ENCODE measurements at places on chromosomes 16 and 17.

GRCh38 chr16:892536-893255 lies 78.1 kb downstream of the LMF1 start:
- no peak for DNase-seq

GRCh38 chr17:70699408-70699807 lies 530.1 kb downstream of the KCNJ2 start:
- DNase-seq = no peak

DNA sequence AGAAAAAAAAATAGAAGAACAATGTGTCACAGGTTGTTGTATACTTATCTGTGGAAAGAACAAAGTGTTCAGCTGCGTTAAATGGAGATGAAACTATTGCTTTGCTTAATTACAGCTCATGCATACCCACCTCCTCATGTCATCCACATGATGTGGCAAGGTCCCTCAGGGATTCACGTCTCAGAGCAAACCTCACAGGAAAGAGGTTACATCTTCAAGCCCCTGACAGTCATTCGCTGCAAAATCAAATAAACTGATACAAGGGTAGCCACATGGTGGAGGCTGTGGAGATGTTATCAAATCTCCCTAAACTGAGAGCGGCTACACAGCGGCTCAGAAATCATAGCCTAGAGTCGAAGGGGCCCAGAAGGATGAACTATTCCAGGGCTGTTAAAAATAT lies 21.1 kb downstream of the GINS3 start:
- DNase-seq = no peak

DNA sequence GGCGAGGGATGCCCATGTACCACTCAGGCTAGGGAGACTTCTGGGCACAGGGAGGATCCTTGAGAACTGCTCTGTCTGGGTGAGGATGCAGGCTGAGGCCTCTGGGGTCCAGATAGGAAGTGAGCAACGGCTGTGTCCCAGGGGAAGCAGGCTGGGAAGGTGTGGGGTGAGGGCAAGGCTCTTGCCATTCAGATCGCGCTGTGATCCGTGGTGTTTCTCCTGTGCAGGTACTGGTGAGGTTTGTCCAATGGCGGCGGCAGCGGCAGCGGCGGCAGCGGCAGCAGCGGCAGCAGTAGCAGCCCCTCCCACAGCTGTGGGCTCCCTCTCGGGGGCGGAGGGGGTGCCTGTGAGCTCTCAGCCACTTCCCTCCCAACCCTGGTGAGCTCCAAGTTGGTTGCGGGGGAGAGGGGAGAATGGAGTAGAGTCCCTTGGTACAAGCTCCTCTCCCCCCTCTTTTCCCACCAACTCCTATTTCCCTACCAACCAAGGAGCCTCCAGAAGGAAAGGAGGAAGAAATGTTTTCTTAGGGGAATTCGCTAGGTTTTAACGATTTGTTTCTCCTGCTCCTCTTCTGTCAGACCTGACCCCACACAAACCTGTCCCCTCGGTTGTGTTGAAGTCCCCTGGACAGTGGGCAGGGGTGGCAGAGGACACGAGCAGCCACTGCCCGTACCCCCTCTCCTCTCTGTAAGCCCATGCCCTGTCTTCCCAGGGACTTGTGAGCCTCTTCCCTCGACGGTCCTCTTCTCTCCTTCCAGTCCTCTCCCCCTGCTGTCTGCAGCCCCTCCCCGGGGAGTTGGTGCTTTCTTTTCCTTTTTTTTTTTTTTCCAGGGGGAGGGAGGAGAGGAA lies 1.9 kb upstream of the PRRT2 start:
- no peak for DNase-seq

- no peak for DNase-seq
Measured at GRCh38 chr17:21127509-21128077, 829 bp downstream of the DHRS7B start.

DNA sequence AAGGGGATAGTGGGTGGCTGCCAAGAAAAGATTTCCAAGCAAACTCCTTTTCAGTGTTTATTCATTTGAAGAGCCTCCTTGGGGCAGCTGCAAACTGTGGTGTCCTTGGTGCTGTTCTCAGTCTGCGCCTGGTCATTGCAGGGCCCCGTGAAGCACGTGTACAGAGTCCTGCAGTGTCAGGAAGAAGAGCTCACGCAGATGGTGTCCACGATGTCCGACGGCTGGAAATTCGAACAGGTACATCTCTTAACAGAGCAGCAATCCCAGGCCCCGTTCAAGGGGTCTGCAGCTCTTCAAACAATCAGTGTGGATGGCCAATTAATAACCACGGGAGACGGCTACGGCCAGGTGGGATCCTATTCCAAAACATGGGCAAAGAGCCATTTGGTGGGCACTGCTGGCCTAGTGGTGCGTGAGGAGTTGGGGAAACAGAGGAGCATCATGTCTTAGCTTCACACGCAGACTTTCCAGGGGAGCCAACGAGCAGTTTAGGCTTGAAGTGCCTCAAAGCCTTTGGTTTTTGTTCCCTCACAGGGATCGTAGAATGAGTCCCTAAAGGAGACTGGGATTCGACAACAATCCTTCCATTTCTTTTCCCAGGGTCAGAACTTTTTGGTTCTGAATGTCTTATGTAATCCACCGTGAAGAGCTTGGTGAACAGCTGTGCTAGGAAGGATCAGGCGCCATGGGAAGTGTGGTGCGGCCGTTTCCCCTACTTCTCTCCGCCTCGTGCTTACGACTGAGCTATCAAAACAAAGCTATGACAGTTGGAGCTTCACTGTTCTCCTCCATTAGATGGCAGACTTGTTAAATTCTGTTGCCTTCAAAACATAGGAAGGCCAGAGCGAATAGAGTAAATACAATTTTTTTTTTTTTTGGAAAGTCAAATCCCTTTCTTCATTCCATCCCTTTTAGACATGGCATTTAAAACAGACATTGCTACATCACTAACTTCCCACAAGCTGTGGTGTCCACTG lies 12.6 kb downstream of the KCTD2 start:
- DNase-seq = no peak

- DNase-seq = no peak
Measured at GRCh38 chr16:78677181-78677731, 577.8 kb downstream of the WWOX start.

DNA sequence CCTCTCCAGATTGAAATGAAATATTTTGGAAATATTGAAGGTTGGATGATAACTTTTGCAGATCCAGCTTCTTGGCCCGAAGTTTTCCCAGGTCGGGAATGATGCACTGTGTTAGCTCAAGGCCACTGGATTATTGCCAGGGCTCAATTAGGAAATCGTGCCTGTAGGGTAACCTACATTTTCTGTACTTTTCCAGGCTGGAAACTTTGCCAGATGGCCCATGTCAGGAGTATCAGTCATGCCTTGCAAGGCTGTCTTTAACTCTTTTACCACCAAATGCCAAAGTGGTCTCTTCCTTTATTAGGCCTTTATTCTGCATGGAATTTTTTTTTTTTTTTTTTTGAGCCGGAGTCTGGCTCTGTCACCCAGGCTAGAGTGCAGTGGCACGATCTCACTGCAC lies 8.9 kb upstream of the SEC14L1 start:
- DNase-seq = no peak

GRCh38 chr17:64565563-64565962 lies 58.8 kb downstream of the CEP95 start:
- DNase-seq = no peak

DNA sequence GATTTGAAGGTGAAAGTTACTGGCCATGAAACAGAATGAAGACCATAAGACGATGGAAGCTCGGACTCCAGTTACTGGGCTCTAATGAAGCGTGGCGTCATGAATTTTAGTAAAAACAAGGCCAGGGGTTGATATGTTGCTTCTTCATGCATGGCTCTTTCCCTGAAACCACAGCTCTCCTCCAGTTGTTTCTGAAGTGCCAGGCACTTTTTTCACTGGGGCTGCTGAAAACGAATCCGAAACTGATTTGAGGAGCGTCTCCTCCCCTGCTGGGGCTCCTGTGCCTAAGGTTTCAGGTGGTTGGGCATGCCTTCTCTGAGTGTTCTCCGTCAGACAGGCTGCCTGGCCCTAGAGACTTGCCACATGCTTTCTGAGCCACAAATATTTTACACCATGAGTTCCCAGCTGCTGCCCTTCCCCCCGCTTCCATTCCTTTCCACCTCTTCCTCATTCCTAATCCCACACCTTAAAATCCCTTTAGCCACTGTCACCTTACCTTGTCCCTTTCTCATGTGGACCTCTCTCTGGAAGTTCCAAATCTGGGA lies 3.7 kb upstream of the MYL4 start:
- DNase-seq = no peak

- no peak for DNase-seq
Measured at GRCh38 chr16:80687606-80688005, 116.8 kb downstream of the CDYL2 start.

DNA sequence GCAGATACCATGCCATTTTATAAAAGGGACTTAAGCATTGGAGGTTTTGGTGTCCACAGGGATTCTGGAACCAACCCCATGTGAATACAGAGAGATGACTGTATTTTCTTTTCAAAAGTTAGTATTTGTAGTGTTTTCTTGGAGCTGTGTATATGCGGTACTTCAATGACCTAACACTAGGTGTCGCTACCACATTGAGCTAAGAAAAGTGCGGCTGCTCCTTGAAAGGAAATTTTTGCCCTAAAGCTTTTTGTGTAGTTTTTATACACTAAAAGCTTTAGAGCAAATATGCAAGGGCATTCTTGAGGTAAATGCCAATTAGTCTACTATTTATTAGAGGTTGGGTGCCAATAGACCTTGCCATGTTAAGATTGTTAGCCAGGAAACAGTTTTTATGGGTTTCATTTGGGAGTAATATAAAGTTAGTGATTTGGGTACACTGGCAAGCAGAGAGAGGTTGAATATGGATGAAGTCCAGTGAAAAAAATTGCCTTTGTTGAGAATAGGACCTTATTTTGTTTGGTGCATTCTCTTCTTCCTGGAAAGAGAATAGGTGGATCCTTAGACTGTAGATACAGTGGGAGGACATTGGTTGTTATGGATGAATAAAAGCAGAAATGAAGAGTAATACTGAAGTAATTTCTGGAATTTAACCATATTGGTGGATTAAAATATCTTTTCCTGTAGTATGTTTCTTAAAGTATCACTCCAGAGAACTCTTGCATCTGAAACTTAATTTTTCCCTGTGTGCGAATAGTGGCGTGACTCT lies 43.3 kb downstream of the BCAS3 start:
- no peak for DNase-seq

DNA sequence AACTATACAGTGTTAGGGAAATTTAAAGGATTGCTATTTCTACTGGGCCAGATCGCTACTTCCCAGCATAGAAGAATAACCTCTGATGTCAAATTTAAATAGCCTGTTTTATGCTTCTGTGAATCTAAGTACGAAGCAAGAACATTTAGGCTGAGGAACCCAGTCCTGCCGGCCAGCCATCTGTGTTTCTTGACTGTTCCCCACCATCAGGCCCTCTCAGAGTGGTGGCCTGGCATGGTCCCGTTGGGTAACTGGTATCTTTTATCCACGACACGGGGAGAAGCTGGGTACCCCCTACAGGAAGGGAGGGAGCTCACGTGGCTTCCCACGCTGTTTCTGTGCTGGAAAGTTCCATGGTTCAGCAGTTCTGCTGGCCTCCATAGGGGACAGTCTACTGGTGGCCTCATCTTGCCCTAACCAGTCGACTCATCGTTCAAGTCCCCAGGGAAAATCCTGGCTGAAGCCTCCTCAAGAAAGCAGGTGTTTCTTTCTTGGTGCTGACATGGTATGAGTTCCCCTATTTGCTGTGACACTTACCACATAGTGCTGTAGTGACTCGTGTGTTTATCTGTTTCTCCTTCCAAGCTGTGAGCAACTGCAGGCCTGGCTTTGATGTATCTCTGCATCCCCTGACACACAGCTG lies 201.7 kb upstream of the NLRP1 start:
- no peak for DNase-seq

DNA sequence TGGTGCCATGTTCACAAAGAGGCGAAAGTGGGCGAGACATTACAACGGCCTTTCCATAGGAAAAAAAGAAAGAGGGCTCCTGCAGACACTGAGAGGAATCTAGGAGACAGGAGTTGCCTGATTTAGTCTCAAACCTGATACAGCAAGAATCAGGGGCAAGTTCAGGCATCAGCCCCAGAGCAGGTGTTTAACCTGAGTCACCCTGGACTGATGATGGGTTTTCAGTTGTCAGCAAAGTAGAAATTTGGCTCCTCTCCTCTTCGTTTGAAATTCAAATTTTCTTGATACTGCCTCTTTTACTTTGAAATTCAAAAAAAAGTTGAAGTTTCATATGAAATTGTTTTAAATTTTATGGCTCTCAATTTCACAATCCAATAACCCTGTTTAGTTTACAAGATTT lies 189.5 kb downstream of the ABCC12 start:
- DNase-seq = no peak

DNA sequence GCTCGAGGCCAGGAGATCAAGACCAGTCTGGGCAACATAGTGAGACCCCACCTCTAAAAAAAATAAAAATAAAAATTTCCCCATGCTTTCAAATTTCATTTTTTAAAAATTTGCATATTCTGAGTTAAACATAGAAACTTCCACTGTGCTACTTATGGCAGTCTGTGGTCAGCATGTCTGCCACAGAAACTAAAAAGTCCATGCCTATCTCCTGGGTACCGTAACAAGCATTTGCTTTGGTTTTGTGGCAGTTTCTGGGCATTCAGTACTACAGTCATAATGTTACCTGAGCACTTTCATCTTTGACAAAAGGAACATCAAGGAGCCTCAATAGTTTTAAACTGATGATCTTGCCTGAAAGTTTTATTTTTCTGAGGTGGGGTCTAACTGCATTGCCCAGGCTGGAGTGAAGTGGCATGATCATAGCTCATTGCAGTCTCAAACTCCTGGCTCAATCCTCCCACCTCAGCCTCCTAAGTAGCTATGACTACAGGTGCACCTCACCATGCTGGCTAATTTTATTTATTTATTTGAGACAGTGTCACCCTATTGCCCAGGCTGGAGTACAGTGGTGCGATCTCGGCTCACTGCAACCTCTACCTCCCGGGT lies 13.2 kb upstream of the ITGA2B start:
- no peak for DNase-seq

- DNase-seq = no peak
Measured at GRCh38 chr17:78555746-78556401, 21.3 kb downstream of the DNAH17 start.

DNA sequence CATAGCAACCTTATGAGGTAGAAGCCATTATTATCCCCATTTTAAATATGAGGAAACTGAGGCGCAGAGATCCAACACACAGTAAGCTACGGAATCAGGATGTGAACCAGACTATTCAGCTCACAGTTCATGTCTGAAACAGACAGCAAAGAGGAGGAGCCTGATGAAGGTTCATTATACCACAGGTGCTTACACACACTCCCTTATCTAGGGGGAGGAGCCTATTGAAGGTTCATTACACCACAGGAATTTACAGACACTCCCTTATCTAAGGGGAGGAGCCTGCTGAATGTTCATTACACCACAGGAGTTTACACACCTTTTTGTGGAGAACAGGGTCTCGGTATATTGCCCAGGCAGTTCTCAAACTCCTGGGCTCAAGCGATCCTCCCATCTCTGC lies 21.9 kb downstream of the C16orf95 start:
- no peak for DNase-seq

- no peak for DNase-seq
Measured at GRCh38 chr16:10112021-10112420, 70.2 kb downstream of the GRIN2A start.

DNA sequence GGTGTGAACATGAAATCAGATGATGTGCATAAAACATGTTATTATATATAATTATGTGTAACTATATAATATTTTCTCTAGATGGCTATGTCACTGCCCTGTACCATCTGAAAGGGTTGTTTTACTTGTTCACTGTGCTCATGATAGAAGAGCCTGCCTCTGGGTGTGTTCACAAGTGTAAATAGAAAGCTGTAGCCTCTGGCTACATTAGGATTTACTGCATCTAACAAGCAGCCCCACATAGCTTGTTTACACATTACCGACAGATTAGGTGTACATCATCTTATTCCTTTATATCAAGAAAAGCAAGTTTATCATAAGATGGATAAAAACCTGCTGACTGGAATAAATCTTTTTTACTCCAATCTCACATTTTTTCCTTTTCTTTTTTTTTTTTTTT lies 46.1 kb downstream of the CHD9 start:
- DNase-seq = no peak

Measured in activated CD8-positive, alpha-beta memory T cell treated with anti-CD3 and anti-CD28 coated beads for 48 hours (primary cell).